Body of pancreas (tissue), 4 donors: ENCODE measurements at places on chromosomes 1 and 21.

DNA sequence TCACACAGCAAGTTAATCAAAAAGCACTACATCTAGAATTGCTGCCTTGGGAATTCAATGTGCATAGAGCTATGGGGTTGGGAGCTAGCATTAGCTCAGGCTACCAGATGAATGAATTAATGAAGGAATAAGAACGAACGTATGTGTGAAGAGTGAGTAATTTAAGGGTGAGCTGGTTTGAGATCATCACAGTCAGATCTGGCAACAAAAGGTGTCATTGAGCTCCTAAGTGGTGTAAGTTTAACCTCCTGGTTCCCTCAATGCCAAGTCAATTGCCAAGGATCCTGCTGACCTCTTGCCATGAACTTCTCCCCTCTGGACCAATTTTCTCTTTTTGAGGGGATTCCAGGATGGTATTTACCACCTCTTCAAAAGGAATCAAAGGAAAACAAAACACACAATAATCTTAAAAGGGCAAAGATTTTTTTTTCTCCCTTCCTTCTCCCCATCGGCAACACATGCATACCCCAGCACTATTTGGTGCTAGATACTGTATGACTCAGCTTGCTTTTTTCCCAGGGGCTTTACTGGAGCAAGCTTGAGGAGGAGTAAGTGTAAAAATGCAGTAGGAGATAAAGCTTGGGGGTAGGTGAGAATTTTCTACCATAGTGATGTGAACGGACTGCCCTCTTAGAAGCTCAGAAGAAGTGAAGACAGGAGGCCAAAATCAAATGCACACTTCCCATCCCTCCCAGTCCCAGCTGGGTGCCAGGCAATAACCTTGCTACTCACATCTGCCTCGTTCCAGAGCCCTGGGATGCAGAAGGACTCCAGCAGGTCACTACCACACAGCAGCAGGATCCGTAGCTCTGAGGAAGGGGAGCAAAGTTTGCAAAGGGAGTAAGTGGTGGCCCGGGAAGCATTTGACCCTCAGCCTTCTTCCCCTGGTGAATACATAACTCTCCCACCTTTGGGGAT lies 92.0 kb downstream of the LAMC2 start:
- no peak for DNase-seq

DNA sequence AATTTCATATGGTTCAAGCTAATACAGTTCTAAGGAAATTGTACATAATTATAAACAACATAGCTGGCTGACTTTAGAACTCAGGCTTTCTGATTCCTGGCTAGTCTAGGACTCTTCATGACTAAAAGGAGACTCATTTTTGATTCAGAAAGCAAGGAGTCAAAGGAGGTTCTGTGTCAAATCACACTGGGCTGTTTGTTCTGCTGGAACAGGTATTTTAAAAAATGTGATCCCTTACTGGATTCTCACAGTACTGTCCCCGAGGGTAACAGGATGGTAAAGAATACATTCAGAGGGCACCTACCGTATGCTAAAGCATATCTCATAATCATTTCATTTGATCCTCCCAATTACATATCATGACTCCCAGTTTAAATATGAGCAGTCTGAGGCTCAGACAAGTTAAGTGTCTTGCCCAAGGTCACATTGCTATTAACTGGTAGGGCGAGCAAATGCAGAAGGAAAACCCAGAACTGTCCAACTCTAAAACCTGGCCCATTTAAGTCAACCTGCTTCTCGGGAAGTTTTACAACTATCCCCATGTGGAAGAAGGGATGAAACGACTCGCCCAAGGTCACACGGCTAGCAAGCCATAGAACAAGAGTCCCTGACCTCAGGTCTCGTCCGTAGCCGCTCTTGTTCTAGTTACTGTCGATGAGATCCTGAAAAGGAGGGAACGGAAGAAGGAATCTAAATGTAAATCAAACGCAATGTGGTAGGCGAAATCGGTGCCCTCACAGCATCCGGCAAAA lies 675 bp downstream of the MYSM1 start:
- no peak for DNase-seq

GRCh38 chr1:40872276-40872675 lies 10.1 kb upstream of the CITED4 start:
- DNase-seq: no peak

DNA sequence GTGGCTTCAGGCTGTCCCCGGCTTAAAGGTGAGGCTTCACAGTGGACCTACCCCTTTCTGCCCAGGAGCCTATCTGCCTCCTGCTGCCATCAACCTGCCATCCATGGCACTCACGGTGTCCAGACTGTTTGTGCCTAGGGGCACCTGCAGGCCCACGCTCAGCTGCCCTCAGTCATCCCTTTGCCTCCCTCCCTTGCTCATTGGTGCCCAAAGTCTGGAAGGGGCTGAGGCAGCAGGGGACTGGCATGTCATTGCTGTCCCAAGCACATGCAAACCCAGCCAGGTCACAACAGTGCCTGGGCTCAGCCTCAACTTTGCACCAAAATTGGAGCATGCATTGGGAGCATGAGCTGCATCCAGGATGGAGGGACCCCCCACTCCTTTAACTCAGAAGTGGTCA lies 1142.7 kb upstream of the NCAM2 start:
- DNase-seq: no peak

DNA sequence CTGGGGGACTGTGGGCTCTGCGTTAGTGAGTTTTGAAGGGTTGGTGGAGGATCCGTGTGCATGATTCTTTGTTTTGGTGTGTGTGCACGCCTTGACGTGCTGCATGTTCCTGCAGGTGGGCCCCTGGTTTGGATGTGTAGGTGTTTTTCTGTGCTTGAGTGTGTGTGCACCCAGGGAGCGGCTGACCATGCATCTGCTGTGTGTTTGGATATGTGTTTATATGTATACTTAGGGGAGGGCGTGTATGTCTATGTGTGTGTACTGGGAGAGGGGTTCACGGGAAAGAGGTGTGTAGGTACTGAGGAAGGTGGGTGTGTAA lies 1.1 kb downstream of the VANGL2 start:
- no peak for DNase-seq

DNA sequence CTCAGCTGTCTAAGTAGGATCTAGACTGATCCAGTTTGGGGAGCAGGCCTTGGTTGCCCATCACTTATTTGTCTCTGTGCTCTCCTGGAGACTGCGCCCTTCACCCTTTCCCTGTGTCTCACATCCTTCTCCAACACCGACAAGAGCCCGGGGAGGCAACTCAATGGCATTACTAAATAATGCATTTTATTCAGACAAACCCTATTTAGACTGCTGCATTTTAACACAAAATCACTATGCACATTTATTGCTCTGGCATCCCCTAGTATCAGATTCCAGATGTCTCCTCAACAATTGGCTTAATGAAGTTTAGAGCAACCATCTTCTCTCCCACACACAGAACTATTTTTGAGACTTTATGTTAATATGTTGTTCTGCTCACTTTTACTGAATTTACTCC lies 436.4 kb upstream of the CHRM3 start:
- no peak for DNase-seq

GRCh38 chr1:40221977-40222772 lies 25.6 kb upstream of the TMCO2 start:
- no peak for DNase-seq

DNA sequence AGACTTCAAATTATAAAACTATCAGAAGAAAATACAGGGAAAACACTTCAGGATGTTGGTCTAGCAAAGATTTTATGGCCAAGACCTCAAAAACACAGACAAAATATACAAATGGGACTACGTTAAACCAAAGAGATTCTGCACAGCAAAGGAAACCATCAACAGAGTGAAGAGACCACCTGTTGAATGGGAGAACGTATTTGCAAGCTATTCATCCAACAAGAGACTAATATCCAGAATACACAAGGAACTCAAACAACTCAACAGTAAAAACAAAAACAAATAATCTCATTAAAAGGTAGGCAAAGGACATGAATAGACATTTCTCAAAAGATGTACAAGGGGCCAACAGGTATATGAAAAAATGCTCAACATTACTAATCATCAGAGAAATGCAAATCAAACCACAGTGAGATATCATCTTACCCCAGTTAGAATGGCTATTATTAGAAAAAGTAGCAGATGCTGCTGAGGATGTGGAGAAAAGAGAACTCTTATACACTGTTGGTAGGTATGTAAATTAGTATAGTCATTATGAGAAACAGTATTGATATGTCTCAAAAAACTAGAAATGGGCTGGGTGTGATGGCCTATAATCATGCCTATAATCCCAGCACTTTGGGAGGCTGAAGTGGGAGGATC lies 112.6 kb downstream of the LRIG2 start:
- DNase-seq: no peak

DNA sequence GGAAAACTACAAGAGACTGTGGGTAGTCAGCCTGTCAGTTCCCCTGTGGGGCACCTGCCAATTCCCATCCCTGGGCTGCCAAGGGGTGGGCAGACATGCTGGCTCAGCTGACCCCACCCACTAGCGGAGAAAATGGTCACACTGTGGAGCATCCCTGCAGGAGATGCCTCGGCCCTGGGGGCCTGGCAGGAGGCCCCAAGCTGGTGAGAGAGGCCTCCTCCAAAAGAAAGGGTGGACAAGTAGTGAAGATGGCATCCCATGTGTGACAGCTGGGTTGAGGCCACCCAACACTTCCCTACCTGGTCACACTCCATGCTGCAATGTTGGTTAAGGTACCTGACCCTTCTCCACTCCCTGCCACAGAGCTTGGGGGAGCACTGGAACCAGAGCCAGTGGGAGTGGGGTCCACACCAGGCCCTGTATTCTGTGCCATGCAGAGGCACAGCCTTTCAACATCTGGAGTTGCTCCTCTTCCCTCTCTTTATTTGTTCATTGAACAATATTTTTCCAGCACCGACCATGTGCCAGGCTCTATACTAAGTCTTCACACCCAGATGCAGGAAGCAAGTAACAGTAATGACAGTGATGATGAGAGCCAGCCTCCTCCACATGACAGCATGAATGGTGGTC lies 59.5 kb downstream of the KLHDC7A start:
- no peak for DNase-seq

GRCh38 chr1:40339420-40340323 lies 22.6 kb upstream of the COL9A2 start:
- DNase-seq: no peak

- DNase-seq: no peak
Observed at GRCh38 chr1:67666636-67667035, 18.4 kb upstream of the GADD45A start.

- no peak for DNase-seq
Observed at GRCh38 chr1:54851406-54851805, 35.6 kb downstream of the DHCR24 start.
